ENCODE measurements at places on chromosomes 16 and 17.

DNA sequence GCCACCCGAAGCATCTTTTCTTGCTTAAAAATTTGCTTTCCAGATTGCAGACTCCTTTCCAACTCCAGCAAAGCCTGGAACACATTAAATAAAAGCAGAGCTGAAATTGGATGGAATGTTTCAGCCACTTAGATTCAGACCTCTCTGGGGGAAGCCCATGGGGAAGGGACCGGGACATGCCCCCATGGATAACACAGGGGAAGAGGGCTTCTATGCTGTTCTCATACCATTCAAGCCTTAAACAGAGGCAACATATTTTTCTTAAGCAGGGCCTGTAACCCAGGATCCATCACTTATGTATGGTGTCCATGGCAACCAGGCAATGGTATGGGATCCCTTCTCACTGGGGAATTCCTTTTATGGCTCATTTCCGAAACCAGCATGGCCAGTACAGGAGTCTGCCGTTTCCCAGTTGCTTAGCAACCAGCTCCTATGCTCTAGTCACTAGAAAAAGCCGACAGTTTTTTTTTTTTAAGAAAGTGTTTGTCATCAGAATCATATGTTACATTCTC lies 62.0 kb upstream of the MARCHF10 start:
- DNase-seq: peak; percentile 87

DNA sequence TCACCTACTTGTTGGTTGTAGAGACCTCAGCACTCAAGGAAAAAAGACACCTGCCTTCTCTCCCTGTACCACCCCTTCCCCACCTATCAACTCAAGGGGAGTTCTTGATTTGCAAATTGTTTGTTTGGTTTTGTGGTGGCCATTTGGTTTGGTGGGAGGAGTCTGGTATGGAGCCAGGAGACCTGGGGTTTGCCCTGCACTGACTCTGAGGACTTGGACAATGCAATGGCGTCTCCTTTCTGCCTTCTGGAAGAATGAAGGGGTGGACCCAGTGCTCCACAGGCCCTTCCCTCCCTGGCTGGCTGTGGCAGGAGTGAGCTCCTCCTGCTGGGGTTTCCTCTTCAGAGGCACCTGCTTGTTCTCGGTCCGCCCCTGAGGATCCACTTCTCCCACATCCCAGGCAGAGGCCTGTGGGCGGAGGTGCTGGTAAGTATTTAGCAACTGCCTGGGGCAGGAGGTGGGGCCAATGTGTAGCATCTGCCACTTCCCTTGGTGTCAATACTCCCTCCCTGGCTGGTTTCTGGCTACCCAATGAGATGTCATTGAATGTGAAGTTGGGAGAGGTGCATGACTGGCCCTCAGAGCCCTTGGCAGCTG lies 164.5 kb downstream of the NTN1 start:
- no peak for DNase-seq

- DNase-seq: peak; percentile 57
Measured at GRCh38 chr16:2473999-2474876, 689 bp upstream of the TBC1D24 start.

- no peak for DNase-seq
Measured at GRCh38 chr17:77444984-77445759, 304.4 kb downstream of the SEC14L1 start.

- DNase-seq: no peak
Measured at GRCh38 chr17:43611230-43611969, 50.3 kb downstream of the MEOX1 start.

DNA sequence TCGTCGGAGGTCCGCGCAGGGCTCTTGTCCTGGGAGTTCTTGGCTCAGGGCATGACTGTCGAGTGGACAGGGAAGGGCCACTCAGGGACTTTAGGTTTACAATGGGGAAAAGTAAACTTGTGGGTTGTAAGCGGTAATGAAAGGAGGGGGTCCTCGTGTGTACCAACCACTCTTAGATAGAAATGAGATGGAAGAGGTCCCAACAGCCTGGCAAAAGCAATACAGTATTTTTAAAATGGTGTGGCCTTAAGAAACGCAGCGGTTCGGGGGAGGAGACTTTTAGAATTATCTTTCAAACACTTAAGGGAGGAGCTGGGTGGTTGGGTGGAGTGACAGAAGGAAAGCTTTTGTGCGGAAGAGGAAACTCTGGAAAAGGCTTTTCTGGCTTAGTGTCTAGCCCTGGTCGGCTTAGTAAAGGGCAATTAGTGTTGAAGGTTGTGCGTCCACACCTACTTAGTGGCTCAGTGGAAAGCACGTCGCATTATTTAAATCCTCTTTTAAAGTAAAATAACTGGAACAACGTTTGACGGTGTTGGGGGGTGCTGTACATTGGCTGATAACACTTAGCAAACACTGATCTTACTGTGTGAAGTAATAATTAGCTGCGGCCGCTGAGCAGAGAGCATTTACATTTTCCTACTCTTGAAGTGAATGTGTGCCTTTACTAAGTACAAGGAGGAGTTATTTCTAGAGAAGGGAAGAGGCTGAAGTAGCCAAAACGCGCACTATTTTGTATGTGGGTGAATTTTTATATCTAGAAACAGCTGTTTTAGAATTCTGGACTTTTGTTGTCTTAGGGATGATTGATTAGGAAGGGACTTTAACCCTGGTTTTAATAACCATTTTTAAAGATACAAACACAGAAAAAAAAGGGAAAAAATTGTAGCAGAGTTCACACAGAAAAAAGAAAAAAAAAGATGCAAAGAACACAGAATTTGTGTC lies 1.0 kb downstream of the WSB1 start:
- DNase-seq: peak; percentile 88
